ENCODE measurements at places on chromosomes 5 and 9.

GRCh38 chr5:121945261-121945660 is 16.5 kb upstream of the SRFBP1 start:
- no peak for DNase-seq

DNA sequence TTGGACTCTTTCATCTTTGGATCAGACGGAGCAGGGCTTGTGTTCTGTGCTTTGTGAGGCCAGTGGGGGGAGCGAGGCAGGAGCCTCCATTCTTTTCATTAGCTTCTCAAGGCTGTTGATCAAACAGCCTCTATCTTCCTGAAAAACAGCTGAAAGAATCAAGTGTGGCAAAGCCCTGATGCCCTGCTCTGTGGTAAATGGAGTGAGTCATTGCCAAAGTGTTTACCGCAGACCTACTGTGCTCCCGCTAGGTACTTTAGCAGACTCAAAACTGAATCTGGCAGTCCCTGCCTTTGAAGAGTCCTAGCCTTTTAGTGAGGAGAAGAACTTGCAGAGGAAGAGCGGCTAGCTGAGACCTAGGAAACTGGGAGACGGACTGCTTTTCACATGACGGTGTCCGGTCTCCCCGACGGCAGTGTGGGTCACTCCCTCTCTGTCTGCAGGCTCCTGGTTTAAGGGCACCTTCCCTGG is 3.3 kb downstream of the ANKRD33B start:
- DNase-seq = no peak

GRCh38 chr5:135012951-135013391 is 21.1 kb downstream of the PITX1 start:
- DNase-seq = no peak

DNA sequence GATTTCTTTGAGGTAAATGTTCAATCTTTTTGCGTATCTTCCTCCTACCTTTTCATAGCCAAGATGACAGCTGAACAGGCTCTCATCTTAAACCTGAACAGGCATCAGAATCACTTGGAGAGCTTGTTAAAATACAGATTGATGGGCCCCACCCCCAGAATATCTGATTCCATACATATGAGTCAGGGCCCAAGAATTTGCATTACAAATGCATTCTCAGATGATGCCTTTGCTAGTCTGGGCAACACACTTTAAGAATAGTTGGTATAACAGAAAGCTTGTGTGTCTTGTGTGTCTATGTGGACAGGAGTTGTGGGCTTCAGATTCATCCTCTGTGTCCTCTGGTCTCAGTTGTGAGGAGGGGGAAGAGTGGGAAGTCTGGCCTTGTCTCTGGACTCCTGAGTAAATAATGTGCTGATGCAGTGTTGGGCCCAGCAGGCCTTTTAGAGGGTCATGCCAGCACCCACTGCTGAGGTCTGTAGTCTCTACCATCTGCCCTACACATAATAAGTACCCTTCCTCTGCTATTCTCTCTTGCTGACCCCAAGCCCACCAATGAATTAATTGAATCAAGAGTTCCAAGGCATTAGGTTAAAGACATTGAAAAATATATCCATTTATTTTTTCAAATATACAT is 43.1 kb downstream of the PTCD2 start:
- peak; percentile 71 for DNase-seq

DNA sequence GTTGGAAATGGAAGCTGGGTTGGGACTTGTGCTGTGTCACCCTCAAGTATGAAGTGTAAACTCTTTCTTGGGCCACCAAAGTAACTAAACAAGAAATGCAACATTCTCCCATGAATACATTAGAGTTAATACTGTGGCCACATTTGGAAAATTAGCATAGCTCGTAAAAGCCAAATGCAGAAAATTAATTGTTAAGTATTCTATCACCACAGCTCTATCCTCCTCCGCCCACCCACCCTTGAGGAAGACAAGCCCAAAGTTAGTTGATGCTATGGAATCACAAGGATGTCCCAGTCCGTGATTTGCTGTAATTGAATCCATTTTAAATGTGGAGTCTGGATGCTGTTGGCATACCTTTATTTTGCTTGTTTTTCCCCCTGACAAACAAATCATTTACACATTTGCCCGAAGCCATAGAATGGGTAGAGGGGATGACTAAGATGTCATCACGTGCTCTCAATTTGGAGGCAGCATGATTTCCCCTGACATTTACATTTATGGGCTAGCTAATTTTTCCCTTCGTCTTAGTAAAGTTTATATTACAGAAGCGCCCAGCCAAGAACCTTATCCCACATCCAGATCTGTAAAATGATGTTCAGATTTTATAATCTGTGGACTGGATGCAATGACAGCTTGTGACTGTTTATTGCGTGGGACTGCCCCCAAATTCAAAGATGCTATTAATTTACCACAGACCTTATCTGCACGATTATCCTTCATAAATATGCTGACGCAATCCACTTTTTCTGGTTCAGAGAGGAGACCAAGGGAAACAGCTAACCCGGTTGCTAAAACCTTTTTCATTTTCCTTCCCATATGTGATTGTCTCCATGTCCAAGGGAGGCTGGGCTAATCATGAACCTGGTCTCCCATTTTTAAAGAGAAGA is 3.7 kb downstream of the MSX2 start:
- no peak for DNase-seq

DNA sequence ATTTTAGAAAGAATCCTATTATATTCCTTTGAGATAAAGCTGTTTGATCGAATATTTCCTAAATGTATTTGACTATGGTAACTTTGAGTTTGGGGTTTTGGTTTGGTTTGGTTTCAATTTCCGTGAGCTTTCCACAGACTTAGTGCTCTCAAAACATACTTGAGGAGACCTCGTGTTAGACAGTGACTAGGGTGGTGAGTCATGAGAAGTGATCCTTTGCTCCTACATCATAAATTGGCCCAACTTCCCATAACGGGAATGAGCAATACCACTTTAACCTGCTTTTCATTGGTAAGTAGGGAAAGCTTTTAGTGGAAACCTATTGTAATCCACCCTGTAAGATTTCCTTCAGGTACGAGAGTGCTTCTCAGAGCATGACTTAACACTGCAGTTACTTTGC is 3.8 kb upstream of the RASEF start:
- DNase-seq = peak; percentile 85

DNA sequence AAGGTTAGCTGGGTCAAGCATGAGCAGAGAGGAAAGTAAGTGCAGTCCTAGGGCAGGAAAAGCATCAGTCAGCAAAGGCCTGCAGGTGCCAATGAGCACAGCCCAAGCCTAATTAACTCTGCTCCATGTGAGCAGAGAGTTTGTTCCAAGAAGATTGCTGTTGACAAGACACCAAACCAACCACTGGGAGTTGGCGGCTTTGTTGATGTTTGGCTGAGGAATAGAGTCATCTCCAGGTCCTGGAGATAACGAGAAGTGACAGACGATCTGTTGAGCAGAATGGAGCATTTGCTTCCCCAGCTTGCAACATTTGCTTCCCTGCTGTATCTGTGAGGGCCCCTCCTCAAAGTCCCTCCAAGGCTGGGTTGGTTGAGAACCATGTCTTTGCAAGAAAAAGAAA is 68.2 kb downstream of the FAM114A2 start:
- no peak for DNase-seq

GRCh38 chr5:170745481-170746071 is 37.9 kb upstream of the GABRP start:
- peak; percentile 65 for DNase-seq

- peak; percentile 56 for DNase-seq
Measured at GRCh38 chr5:63456279-63456678, 506.0 kb downstream of the HTR1A start.
